ENCODE measurements at places on chromosomes 2 and 18.

DNA sequence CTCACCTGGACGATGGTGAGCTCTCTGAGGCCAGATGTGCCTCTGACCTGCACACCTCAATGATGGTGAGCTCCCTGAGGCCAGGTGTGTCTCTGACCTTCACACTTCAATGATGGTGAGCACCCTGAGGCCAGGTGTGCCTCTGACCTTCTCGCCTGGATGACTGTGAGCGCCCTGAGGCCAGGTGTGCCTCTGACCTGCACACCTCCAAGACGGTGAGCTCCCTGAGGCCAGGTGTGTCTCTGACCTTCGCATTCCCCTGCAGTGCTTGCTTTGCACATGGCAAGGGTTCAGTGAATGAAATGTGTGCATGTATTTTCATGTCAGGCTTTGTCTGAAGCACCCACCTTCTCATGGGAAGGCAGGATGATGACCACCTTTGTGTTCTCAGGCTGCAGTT lies 95.5 kb downstream of the PTGR3 start:
- ATAC-seq = no peak

GRCh38 chr18:9973470-9973869 lies 59.7 kb downstream of the VAPA start:
- ATAC-seq = no peak

DNA sequence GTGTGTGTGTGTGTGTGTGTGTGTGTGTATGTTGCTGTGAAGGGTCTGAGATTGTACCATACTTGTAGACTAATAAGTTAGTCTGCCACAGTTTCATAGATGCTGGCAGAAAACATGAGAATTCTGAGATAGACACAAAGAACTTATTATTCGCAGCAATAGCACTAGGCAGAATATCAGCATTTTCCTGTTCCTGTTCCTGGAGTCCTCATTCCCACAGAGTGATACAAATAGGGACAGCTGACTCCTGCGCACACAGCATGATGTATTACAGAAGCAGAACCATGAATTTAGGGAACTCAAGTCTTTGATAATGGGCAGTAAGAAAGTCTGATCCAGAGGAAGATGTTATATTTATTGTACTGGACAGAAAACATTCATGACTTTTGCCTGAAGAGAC lies 1466.3 kb downstream of the DPP10 start:
- no peak for ATAC-seq

DNA sequence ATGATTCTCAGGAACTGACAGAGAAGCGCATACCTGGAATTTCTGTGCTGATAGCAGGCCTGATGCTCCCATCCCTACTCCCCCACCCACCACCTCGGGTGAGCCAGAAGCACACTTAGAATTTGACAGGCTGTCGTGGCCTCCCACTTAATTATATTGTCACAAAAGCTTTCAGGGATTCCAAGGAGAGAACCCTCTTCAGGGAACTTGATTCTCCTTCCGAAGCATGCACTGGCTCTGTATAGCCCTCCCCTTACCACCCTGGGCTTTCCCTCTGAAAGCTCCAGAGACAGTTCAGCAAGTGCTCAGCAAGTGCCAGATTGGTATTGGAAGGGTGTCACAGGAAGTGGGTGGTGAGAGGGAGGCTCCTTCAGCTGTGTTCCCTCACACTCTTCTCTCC lies 252.5 kb upstream of the SIX2 start:
- ATAC-seq = no peak

- ATAC-seq = no peak
These were observed at the start of gene SPATA3 for GRCh38 chr2:230995821-230996220. Gene SPATA3 (plus strand): TSS chr2:230996121. CDS start chr2:230996234, 113 bp downstream.

DNA sequence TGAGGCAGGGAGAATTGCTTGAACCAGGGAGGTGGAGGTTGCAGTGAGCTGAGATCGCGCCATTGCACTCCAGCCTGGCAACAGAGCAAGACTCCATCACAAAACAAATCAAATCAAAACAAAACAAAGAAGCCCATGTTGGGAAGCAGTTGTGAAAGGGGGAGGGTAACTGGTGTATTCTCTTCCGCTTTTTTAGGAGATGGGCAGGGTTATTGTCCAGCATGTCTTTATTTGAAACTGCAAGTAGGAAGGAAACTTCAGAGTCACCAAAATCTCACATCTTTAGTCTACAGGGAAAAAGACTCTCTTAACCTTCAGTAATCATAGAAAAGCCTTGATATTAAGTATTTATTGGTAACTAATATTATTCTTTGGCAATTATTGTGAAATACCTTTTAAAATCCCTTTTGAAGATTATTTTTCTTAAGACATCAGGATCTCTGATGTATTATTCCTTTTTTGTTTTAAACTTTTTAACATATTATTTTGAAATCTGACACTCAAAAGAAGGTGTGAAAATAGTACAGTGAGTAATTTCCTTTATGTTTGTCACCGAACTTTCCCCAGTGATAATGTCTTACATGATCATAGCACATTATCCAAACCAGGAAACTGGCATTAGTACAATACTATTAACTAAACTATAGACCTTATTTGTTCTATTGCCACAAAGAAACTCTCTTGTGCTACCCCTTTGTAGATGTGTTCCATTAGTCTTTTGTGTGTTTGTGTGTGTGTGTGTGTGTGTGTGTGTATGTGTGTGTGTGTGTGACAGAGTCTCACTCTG lies 84.3 kb upstream of the LTBP1 start:
- no peak for ATAC-seq

GRCh38 chr18:10035281-10035991 lies 121.6 kb downstream of the VAPA start:
- ATAC-seq = no peak

DNA sequence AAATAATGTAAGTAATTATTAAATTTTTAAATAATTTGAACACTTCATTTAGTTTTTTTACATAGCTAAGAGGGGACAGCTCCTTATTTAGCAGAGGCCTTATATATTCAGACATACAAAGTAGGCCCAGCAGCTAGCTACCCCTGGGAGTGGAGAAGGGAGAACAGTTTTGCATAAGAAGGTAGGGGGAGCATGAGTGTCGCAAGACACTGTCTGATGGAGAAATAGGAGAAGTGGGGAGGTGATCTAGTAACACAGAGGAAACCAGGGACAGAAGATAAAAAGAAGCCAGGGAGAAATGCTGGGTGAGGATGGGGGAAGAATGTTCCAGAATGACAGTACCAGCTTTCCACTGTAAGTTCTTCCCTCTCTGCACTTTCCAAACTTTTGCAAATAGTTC lies 16.0 kb upstream of the RGPD4 start:
- no peak for ATAC-seq

- ATAC-seq = no peak
These were observed 137.7 kb upstream of the HDAC4 start for GRCh38 chr2:239538357-239539052.

DNA sequence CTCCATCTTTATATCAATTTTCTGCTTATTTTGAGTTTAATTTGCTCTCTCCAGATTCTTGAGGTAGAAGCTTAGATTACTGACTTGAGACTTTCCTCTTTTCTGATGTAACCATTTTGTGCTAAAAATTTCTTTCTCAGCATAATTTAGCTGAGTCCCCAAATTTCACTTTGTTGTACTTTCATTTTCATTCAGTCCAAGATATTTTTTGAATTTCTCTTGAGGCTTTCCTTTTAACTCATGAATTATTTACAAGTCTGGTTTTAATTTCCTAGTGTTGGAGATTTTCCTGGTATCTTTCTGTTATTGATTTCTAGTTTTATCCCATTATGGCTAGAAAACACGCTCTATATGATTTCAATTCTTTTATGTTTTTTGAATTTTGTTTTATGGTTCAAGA lies 144.7 kb upstream of the PGAP1 start:
- no peak for ATAC-seq

- no peak for ATAC-seq
These were observed 21.8 kb downstream of the CFAP210 start for GRCh38 chr2:169672406-169672805.

GRCh38 chr2:120602251-120602650 lies 133.4 kb upstream of the GLI2 start:
- no peak for ATAC-seq

DNA sequence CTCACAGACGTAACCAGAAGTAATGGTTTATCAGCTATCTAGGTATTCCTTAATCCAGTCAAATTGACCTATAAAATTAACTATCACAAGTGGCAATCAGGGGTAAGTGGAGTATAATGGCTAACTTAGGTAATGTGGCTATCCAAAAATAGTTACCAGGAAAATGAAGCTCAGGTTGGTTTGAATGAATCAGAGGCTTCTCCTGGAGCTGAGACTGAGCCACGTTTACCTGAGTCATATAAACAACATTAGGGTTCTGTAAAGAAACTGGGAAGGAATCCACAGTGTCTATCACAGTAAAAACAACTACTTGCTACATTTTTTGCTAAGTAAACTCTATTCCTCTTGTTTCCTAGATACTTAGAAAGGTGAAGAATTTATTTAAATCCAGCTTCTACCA lies 236.0 kb upstream of the SPHKAP start:
- ATAC-seq = no peak

DNA sequence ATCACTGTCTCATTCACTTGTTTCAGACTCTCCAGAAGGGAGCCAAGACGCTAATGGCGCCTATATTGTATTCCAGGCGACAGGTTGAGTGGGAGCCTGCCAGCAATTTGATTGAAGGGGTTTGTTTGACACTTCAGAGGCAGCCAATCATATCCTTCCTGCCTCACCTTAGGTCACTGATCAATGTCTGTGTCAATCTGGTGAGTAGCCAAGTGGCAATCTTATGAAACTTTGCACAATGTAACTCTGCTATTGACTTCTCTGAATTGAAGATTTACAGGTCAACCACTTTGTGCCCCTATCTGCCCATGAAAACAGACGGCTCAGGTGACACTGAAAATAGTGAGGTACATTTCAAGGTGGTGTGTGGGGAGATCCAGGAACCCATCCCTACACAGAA lies 32.7 kb upstream of the RPE start:
- no peak for ATAC-seq

GRCh38 chr18:41647914-41648313 lies 307.1 kb upstream of the PIK3C3 start:
- ATAC-seq = no peak

GRCh38 chr2:62657783-62658182 lies 47.7 kb upstream of the EHBP1 start:
- no peak for ATAC-seq

DNA sequence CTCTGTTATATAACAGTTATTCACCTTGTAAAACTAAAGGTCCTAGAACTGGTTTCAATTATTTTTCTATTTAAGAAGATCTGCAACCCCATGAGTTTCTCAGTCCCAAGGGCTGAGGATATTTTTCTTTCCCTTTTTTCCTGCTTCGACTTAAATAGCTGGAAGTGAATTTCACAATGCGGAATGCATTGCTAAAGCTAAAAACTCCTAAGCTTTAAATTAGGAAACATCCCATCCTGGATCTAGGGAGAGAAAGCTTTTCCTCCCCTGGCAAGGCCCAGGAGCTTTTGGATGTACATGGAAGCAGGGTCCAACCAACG lies 1.4 kb downstream of the RFX8 start:
- ATAC-seq = no peak

GRCh38 chr2:46249654-46250053 lies 47.6 kb upstream of the EPAS1 start:
- ATAC-seq = no peak

GRCh38 chr2:21696900-21697299 lies 573.1 kb downstream of the TDRD15 start:
- no peak for ATAC-seq

- ATAC-seq = no peak
These were observed 270.8 kb upstream of the DCC start for GRCh38 chr18:52069201-52069600.

- ATAC-seq = no peak
These were observed 5.2 kb downstream of the ARHGAP25 start for GRCh38 chr2:68739595-68740399.

GRCh38 chr2:217573571-217573970 lies 429.2 kb downstream of the TNS1 start:
- peak; percentile 91 for ATAC-seq

DNA sequence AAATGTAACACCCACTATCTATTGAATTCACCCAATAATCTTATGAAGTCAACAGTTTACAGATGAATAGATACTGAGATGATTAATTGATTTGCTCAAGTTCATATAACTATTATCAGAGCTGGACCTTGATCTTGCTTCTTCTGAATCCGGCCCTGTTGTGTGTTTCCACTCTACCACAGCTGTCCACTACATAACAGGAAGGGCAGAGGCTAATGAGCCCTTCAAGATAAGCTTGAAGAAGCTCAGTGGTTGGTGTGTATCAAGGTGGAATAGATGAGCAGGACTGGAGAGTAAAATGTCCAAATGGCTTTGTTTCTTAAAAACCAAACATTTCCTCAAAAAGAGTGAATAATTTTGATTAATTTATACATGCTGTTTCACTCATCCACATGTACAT lies 56.4 kb upstream of the ITGB6 start:
- no peak for ATAC-seq

- ATAC-seq = no peak
These were observed 50.9 kb downstream of the PHLPP1 start for GRCh38 chr18:62766266-62766665.

GRCh38 chr2:108257757-108258331 lies 18.1 kb downstream of the SULT1C3 start:
- ATAC-seq = no peak

DNA sequence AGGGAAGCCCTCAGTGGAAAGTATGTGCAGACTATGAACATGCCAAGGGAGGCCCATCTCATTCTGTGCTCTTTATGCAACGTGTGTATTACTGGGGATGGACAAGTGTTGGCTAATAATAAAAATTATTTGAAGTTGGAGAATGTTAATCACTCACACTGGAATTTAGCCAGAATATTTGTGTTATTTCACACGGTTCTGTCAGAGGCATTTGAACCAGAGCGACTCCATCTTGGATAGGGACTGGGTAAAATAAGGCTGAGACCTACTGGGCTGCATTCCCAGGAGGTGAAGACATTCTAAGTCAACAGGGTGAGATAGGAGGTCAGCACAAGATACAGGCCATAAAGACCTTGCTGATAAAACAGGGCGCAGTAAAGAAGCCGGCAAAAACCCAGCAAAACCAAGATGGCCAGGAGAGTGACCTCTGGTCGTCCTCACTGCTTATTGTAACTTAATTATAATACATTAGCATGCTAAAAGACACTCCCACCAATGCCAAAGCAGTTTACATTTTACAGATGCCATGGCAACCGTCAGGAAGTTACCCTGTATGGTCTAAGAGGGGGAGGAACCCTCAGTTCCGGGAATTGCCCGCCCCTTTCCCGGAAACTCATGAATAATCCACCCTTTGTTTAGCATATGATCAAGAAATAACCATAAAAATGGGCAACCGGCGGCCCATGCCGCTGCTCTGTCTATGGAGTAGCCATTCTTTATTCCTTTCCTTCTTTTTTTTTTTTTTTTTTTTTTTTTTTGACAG lies 2.6 kb upstream of the FZD5 start:
- ATAC-seq = no peak

All from motor neuron (in vitro differentiated cells).